ENCODE measurements at places on chromosomes 2 and 18. TPM values are rescaled to one million over a fixed set of nuclear protein-coding genes. Genes with fewer than 3 reads are reported as not detected.

- no peak for DNase-seq
Observed at GRCh38 chr2:232674491-232674890, 22.6 kb upstream of the GIGYF2 start.

- DNase-seq, result no peak
Observed at GRCh38 chr2:237351796-237352195, 62.2 kb downstream of the COL6A3 start.

- no peak for DNase-seq
Observed at GRCh38 chr2:219521066-219521880, 7.0 kb downstream of the ASIC4 start.

DNA sequence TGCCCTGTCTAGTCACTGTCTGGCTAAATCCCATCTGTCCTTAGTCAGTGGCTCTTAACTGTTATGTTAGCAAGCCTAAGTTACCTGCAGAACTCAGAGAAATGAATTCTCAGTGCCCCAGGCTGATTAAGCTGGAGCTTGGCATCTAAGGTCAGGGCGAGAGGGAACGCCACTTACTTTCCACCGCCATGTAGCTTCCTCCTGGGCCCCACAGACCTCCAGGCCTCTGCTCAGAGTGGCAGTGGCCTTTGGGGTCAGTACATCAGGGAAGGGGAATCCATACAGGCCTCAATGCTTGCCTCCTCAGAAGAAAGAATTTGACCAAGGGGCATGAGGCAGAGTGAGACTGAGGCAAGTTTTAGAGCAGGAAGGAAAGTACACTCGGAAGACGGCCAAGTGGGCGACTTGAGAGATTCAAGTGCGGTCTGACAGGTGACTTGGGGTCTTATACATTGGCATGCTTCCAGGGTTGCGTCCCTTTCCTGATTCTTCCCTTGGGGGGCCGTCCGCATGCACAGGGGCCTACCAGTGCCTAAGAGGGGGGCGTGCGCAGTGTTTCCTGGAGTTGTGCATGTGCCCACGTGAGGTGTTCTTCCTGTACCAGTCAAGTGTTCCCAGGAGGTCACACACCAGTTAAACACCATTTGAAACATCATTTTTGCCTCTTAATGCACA, 64.1 kb downstream of the EMILIN2 start:
- no peak for DNase-seq

GRCh38 chr2:152222975-152223637, 47.5 kb upstream of the STAM2 start:
- DNase-seq, result peak; percentile 41

DNA sequence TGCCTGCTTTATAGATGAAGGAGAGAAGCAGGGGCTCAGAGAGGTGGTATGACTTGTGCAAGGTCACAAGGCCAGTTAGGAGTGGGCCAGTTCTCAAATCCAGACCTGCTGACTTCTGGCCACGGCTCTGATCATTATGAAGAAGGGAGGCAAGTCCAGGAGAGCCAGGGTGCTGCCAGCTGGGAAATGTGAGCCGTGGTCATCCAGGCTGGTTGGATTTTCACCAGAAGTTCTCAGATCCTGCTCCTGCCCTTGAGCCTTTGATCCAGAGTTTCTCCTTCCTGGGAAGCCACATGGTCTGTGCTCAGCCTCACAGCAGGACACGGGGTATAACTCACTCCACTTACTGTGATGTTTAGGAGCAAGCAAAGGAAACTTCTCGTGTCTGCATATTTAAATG, 239.9 kb downstream of the KLHL29 start:
- DNase-seq, result no peak

GRCh38 chr18:1652018-1652417, 747.3 kb downstream of the ADCYAP1 start:
- no peak for DNase-seq

GRCh38 chr2:185507719-185508118, 230.9 kb upstream of the FSIP2 start:
- DNase-seq, result no peak

GRCh38 chr2:47043142-47043890, 111.8 kb downstream of the STPG4 start:
- peak; percentile 34 for DNase-seq

DNA sequence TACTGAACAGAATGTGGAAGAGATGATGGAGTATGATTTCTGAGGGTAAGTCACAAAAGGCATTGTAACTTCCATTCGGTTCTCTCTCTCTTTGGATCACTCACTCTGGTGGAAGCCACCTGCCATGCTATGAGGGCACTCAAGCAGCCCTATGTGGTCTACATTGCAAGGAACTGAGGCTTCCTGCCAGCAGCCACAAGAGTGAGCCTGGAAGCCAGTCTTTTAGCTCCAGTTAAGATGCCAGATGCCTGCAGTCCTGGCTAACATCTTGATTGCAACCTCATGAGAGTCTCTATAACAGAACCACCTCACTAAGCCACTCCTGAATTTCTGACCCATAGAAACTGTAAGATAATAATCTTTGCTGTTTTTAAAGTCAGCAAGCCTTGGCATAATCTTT, 935.7 kb downstream of the LRP1B start:
- no peak for DNase-seq

DNA sequence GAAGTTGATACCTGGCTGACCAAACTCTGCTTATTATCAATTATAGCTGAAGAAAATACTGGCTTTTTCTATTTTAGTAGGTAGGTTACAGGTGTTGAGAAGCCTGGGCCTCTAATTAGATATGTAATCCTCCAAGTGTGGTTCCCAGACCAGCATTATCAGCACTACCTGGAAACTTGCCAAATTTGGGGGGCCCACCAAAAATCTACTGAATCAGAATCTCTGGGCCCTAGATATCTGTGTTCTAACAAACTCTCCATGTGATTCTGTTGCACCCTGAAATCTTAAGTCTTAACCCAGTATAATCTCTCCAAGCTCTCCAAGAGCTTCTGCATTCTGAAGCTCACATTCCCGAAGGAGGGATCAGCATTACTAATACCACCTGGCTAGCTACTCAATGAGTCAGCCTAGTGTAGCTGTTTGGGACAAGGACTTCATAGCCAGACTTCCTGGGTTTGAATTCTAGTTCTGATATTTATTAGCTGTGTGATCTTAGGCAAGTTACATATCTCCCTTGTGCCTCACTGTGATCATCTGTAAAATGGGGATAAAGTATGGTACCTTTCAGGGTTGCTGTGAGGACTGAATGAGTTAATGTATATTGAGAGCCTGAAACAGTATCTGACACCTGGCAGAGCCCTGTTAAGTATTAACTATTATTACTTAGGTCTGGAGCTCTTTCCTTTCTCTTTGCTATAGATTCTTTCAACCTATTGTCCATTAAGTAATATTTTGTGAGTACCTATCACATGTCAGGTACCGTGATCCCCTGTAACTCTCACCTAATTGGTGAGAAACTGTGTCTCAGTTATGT, 94.1 kb upstream of the CD302 start:
- DNase-seq, result no peak

DNA sequence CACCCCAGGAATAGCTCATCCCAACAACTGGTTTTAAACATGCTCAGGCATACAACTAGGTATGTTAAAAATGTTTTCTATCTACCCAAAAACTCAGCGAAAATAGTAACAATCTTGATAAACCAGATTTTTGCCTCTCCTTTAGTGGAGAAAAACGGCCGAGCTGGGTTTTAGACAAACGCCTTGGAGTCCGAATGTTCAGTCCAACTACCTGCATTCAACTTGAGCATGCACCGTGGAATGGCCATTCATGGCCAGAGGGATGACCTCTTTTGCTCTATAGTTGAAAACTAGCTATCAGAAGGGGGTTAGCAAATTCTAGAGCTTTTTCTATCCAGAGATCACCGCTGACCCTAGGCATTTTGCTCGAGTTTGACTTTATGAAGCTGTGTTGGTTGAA, 30.8 kb downstream of the PDIA6 start:
- DNase-seq, result no peak

GRCh38 chr2:127674241-127675209, 805 bp downstream of the LIMS2 start:
- no peak for DNase-seq

GRCh38 chr18:8218197-8218596, 391.0 kb upstream of the RAB12 start:
- DNase-seq, result no peak

- DNase-seq, result no peak
Observed at GRCh38 chr2:217727801-217728200, 275.0 kb downstream of the TNS1 start.

- DNase-seq, result no peak
Observed at GRCh38 chr2:45992021-45992740, 305.0 kb upstream of the EPAS1 start.

DNA sequence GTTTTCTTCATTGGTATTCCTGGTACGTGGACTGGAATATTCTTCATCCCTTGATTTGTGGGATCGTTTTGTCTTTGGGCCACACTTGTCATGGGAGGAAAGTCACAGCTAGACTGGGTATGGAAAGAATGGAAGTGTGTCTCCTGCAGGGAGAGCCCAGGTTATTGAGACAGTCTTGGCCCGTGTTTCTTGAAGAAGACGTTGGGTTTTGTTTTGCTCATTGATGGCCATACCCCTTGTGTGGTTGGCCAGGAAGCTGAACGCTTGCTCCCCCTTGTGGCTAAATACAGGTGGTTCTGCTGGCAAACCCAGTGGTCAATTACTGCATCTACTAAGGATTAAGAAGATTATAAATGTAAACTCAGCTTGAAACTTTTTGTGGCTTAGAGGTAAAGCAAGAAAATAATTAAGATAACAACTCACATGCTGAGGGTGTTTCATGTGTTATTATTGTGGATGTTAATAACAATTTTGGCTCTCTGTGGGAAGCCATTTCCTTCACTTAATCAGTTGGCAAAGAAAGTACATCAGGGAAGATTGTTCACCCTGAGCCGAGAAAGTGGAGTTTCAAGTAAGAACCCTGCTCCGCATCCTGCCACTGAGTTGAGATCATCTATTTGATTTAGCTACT, 91.8 kb downstream of the NEDD4L start:
- DNase-seq, result peak; percentile 53

DNA sequence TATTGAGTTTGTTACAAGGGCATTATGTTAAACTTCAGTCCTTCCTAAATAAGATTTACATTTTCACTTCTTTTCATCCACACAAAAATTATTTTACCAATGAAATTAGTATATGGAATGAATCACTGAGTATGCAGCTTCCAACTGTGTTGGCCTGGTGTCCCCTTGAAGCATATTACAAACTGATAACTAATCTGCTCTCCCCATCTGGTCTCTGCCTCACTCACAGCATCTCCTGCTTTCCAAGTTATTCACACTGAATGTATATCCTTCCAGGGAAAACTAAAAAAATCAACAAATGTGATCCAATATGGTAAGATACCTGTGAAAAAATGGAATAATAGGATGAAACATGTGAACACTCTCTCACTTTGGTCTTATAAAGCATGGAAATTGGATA, 90.0 kb upstream of the NYAP2 start:
- DNase-seq, result no peak

- no peak for DNase-seq
Observed at GRCh38 chr2:128646691-128647090, 328.0 kb upstream of the HS6ST1 start.

DNA sequence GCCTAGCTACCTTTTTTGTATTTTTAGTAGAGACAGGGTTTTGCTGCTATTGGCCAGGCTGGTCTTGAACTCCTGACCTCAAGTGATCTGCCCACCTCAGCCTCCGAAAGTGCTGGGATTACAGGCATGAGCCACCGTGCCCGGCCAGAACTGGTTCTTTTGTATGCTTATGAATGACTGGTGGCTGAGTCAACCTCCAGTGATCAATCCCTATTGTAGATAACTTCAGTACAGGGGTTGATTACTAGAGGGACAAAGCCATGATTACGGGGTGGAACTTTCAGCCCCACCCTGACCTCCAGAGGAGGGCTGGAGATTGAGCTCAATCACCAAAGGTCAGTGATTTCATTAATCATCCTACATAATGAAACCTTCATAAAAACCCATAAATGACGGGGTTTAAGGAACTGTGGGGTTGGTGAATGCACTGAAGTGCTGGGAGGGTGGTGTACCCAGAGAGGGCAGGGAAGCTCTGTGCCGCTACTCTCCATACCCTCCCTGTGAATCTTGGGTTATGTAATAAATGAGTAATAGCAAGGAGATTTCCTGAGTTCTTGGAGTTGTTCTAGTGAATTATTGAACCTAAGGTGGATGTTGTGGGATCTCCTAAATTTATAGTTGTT, 281.8 kb upstream of the CXCR4 start:
- DNase-seq, result no peak

DNA sequence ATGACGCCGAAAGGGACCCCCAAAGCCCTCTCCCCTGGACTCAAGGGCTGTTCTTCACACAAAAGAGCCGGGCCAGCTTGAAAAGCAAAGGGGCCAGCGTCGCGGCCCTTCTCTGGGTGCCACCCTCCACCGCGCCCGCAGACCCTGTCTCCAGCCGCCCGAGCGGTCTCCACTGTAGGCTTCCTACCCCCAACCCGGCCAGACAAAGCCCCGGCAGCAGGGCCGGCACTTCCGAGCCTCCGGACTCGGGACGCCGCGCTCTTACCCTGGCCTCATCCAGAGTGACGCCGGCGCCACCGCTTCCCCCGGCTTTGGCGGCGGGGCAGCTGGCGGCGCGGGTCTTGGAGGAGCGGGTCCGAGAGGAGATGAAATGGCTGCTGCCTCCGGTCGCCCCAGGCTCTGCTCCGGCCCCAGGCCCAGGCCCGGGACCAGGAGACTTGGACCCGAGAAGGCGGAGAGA, 603 bp downstream of the ATAD2B start:
- no peak for DNase-seq

DNA sequence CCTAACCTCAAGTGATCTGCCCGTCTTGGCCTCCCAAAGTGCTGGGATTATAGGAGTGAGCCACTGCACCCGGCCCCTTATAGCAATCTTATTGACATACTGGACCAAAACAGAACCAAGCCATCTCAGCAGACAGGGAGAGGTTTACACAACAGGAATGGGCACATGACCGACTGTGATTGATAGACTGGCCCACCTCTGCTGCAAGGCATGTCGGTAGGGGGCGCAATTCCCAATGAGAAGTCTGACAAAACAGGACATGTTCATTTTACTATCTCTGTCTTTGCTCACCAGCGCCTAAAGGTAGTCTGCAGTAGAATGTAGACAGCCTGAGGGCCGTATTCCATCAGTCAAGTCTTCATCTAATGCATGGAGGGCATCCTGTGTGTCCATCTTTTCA, 2.0 kb downstream of the LYPD6B start:
- no peak for DNase-seq

- no peak for DNase-seq
Observed at GRCh38 chr2:124524155-124524915, 499.2 kb downstream of the CNTNAP5 start.

- DNase-seq, result no peak
Observed at GRCh38 chr18:53819174-53819573, 405.3 kb downstream of the MBD2 start.

SKOR2 gene
- total RNA-seq, result not detected

FBXO36 gene
- total RNA-seq, result 4.2 TPM

SPC25 gene
- not detected for total RNA-seq

AAK1 gene
- total RNA-seq, result 46.1 TPM

CENPA gene
- not detected for total RNA-seq

PAIP2B gene
- total RNA-seq, result 14.7 TPM

GPC1 gene
- total RNA-seq, result 153 TPM

TMEM169 gene
- total RNA-seq, result 2.8 TPM

NT5C1B gene
- not detected for total RNA-seq

ABCB11 gene
- total RNA-seq, result not detected

SLC16A14 gene
- total RNA-seq, result 11.4 TPM
